GM04503 (cell line): ENCODE measurements at places on chromosomes 4 and X.

- DNase-seq = no peak
These were observed 68.7 kb downstream of the VSIG4 start for GRCh38 chrX:65971151-65971550.

- DNase-seq = no peak
These were observed 279.8 kb downstream of the DHRSX start for GRCh38 chrX:2220829-2221567.

DNA sequence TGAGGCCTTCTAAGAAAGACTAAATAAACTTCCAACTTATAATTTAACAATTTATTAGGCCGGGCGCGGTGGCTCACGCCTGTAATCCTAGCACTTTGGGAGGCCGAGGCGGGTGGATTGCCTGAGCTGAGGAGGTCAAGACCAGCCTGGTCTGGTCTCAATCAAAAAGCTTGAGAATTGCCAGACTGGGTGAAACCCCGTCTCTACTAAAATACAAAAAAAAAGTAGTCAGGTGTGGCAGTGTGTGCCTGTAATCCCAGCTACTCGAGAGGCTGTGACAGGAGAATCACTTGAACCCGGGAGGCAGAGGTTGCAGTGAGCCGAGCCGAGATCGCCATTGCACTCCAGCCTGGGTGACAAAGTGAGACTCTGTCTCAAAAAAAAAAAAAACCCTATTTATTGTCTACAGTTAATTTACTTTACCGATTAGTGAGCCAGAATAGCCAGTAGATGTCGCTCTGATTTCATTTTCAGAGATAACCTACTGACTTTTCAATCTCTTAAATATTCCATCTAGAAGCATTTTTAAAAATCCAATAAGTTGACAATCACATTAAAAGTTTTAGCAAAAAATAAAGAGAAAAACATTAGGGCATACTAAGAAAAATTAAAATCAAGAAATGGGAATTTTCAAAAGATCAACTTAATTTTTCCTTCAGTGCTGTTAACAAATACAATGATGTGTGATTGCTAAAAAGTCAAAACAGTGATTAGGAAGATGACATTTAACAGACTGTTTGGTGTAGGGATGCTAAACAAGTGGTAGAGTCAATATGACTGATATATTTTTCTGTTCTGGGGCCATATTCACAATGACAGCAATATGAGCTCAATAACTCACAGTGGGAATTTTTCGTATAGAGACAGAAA, 4.3 kb upstream of the SHROOM3 start:
- DNase-seq = peak; percentile 13

DNA sequence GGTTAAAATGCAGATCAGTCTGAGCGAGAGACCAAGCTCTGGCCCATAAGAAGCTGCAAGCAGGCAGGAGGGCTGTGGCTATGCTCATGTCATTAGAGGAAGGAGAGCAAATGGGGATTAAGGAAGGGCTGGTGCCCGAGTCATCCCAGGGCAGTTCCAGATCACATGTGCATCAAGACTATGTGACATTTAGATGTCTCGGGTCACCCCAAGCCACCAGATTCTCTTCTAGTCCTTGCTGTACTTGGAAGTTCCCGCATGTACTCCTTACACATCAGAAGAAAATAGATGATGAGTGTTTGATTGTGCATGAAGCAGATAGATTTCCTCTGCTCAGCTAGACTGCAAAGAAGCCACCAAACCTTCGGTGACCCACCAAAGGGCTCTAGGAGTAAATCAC, 42.1 kb upstream of the KLHL34 start:
- DNase-seq = no peak

DNA sequence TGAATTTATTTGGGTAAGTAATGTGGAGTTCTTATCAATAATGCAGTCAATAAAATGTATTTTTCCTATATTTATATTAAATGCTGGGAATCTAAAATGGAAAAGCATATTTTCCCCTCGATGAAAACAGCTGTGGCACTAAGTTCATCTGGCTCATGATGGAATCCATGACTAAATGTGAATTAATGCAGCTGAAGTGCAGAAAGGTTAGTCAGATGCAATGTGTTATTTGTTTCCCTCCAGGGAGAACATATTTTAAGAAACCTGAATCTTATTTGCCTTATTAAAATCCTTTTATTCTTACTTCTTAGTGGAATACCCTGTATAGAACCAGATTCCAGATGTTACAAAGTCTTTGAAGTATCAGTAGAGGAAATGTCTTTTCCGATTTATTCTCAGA, 247.9 kb downstream of the ARHGAP24 start:
- no peak for DNase-seq

GRCh38 chr4:81459228-81459627, 12.5 kb downstream of the RASGEF1B start:
- no peak for DNase-seq

DNA sequence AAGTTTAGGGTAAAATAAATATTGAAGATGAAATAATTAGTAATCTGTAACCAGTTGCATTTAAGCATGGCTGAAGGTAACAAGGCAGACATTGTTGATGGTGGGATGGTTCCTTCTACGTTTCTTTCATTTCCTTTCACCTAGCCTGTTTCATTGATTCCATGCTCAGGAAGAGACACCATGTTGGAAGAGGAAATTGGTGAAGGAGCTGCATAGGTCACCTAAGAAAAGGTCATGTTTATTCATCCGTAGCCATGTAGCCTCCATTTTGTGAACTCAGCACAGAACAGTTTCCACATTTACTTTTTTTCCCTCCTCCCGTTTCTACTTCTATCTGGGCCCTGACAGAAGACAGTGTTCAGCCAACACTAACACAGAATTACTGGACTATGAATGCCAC, 3.8 kb downstream of the ADH1B start:
- DNase-seq = no peak

- no peak for DNase-seq
These were observed 35.7 kb downstream of the PARM1 start for GRCh38 chr4:74968456-74969164.

GRCh38 chrX:10707773-10708172, 87.4 kb upstream of the MID1 start:
- no peak for DNase-seq

DNA sequence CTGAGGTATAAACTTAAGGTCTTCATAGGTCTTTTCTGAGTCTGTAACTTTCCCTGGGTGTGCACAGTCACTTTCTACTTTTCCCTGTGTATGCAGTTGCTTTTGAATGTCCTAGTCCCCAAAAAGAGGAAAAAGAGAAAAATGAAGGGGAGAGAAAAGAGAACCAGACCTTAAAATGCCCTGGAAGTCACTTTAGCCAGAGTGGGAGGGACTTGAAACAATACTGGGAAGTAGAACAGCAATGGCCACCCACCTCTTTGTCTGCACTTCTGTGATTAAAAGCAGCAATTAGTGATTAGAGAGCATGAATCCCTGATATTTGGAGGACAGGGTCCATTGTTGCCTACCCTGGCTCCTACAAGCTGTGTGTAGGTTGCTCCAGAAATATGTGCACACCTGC, 36.1 kb downstream of the ZCCHC13 start:
- no peak for DNase-seq

- DNase-seq = no peak
These were observed 66.0 kb upstream of the FAT1 start for GRCh38 chr4:186789651-186790050.

GRCh38 chrX:95441836-95442235, 1242.8 kb upstream of the DIAPH2 start:
- no peak for DNase-seq

GRCh38 chr4:126647756-126648397, 984.9 kb upstream of the INTU start:
- no peak for DNase-seq

DNA sequence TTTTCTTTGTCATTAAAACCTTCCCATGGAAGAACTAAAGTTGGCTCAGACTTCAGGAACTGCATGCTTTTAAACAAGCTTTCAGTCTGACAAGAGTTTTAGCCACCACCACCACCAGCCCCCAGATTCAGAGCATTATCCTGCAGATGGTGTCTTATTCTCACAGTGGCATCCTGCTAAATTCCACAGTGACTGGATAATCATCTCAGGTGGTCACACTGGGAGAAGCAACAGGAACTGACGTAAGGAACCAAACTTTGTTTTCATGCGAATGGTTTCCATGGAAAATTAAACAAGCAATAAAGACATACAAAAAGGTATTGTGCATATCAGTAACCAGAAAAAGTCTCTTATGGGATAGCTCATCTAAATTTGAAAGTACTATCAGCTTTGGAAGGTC, 370.7 kb downstream of the FBXW7 start:
- DNase-seq = no peak

DNA sequence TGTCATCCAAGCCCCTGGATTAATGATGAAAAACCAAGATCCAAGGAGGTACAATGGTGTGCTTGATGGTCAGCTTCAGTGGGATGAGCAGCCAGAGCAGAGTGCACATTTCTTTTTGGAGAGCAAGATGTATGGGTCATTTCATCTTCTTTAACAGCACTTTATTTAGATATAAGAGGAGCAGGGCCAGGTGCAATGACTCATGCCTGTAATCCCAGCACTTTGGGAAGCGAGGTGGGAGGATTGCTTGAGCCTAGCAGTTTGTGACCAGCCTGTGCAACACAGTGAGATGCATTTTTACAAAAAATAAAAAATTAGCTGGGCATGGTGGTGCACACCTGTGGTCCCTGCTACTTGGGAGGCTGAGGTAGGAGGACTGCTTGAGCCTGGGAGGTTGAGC, 45.3 kb upstream of the MAP3K15 start:
- no peak for DNase-seq

GRCh38 chr4:3655963-3656362, 110.2 kb upstream of the ADRA2C start:
- DNase-seq = no peak

DNA sequence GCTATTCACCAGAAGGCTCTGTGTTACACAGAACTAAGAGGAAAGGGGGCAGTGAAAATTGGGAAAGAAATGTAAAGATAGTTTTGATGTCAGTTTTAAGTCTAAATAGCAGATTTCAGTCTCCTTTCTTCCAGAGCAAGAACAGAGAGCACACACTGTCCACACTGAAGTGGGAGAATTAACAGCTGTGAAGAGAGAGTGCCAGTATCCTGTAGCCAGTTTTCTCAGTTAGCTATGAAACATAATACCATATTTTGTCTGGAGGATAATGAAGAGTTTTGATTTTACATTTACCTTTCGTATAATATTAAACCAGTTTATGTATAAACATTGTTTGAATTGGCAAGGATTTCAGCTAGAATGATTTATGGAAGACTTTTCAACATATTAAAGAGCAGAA, 35.1 kb downstream of the FBXO8 start:
- DNase-seq = no peak

- no peak for DNase-seq
These were observed at the start of gene XK for GRCh38 chrX:37685381-37686359. XK (plus strand) TSS chrX:37685791; CDS start chrX:37685962, 171 bp downstream.

DNA sequence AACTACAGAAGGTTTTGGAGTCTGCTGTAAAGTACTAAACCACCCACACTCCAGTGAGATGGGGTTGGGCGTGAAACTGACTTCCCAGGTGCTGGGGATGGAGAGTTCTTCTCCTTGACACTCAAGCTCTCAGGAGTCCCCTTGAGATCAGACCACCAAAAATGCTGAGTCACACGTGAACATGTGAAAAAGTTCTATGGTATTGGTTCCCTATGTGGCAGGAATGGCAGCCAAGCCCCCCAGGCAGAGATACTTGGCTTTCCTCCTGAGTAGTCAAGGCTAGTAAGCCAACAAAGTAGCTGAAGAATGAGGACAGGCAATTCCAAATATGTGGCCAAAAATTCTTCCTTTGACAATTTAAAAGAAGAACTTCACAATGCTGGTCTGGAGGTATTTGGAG, 222.0 kb upstream of the ADAMTS3 start:
- DNase-seq = no peak

- no peak for DNase-seq
These were observed 122.6 kb downstream of the SHISA3 start for GRCh38 chr4:42519803-42520417.

DNA sequence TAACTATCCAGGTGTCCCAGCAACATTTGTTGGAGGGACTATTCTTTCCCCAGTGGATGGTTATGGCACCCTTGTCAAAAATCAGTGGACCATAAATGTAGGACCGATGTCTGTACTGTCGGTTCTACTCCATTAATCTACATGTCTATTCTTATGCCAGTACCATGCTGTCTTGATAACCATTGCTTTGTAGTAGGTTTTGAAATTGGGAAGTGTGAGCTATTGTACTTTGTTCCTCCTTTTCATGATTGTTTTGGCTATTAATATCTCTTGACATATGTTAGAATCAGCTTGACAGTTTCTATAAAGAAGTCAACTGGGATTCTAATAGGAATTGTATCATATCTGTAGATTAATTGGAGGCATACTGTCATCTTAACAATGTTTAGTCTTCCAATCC, 112.7 kb downstream of the HNRNPD start:
- no peak for DNase-seq

- no peak for DNase-seq
These were observed 227.5 kb upstream of the FGF13 start for GRCh38 chrX:138939038-138939437.

DNA sequence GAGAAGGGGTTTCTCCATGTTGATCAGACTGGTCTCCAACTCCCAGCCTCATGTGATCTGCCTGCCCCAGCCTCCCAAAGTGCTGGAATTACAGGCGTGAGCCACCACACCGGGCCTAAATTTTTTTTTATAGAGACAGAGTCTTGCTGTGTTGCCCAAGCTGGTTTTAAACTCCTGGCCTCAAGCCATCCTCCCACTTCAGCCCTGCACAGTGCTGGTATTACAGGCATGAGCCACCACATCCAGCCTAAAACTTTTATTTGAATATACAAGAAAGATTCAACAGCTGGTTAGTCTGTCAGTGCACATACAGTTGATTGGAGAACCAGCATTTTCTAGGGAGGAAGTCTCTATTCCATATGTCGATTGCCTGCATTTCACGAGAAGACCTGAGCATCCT, 91.2 kb downstream of the LRP2BP start:
- DNase-seq = no peak
